ENCODE measurements at places on chromosomes 2 and 18.

DNA sequence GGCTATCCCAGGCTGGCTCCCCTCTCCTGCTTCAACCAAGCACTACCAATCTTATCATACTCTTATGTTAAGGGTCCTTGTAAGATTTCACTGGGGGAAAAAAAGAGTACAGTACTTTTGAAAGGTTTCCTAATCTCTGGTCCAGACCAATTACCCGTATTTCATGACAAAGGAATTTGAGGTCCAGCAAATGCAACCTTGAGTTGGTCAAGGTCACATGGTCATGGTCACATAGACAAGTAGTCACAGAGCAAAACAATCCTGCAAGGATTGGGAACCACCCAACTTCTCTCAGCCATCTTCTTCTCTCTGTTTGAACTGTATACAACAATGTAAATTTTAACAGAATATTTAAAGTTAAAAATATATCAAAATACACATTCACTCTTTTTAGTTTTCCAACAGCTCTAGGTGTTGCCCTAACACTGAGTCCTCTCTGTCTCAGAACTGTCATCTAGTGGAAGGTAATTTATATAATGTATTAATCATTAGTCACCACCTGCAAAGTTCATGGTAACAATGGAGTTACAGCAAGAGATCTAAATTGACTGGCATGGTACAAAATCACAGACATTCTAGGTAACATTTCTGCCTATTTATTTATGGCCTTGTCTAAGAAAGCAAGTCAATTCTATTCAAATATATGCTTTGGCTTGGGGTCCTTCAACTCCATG lies 21.5 kb downstream of the DTNB start:
- DNase-seq, result no peak

DNA sequence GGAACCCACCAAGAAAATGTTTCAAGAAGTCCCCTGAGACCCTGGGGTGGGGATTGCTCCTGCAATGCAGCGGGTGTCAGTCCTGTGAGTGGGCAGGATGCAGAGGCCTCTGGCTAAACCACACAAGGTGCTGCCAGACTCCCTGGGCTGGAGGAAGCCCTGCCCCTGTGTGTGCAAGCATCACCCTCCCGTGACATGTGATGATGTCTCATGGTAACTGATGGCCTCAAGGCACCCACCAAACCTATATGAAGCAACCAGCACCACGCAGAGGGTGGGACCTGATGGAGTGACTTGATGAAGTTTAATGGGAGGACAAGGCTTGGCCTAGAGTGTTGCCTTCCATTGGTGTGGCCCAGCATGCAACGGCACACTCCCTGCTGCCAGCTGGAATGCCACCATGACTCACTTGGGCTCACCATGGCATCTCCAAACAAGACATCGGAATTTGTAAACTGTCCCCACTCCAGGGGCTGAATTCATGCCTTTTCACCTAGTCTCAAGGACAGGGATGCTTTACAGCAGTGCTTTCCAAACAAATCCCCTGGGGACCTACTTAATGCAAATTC lies 8.7 kb upstream of the SLC14A1 start:
- DNase-seq, result no peak

DNA sequence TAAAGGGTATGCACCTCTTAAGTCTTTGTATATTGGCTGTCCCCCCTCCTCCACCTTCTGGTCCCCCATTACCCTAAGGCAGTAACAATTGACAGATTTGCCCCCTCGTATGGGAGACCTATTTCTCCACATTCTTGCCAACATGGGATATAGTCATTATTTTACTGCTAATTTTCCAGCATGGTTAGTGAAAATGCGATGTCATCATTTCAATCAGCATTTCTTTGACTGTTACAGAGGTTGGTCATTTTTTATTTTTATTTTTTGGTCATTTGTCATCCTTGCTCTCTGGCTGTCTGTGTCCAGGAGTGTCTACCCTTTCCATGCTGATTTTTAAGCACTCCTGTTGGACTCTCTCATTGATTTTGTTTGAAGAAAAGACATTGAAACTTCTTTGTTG lies 45.4 kb upstream of the SPP2 start:
- DNase-seq, result no peak

- no peak for DNase-seq
These were observed 34.8 kb downstream of the LIPG start for GRCh38 chr18:49596687-49597086.

- no peak for DNase-seq
These were observed 19.9 kb downstream of the MBOAT2 start for GRCh38 chr2:8983571-8983970.

Data from pons (tissue), 1 donor.